ENCODE measurements at places on chromosomes 1 and 21. TPM values are rescaled to one million over a fixed set of nuclear protein-coding genes. Genes with fewer than 3 reads are reported as not detected.

The GJA8 gene
- total RNA-seq, result not detected

The LIPI gene
- total RNA-seq, result not detected

- H3K4me1 ChIP-seq, result peaks cover 4% of the 10 kb centered on the region
- H3K27me3 ChIP-seq, result peaks cover 12% of the 10 kb centered on the region
- no peaks in the 10 kb centered on the region for H3K36me3 ChIP-seq
- no peak overlapping the region for H3K4me3 ChIP-seq
Measured at GRCh38 chr1:33426916-33427315, 4.0 kb downstream of the PHC2 start.

- H3K4me1 ChIP-seq, result no peaks in the 10 kb centered on the region
- no peaks in the 10 kb centered on the region for H3K27me3 ChIP-seq
- no peak for DNase-seq
- no peak overlapping the region for H3K27ac ChIP-seq
- H3K36me3 ChIP-seq, result no peaks in the 10 kb centered on the region
Measured at GRCh38 chr1:193905288-193906085, 719.1 kb upstream of the B3GALT2 start.

- no peak overlapping the region for H3K27ac ChIP-seq
- DNase-seq, result no peak
- peaks cover 9% of the 10 kb centered on the region for H3K27me3 ChIP-seq
- no peaks in the 10 kb centered on the region for H3K36me3 ChIP-seq
- H3K4me3 ChIP-seq, result no peak overlapping the region
- no peaks in the 10 kb centered on the region for H3K4me1 ChIP-seq
Measured at GRCh38 chr1:201226859-201227488, 36.4 kb downstream of the IGFN1 start.

- H3K36me3 ChIP-seq, result no peaks in the 10 kb centered on the region
- H3K4me3 ChIP-seq, result peak within 1 kb of the TSS; percentile 86
- peaks cover 20% of the 10 kb centered on the region for H3K4me1 ChIP-seq
- H3K27ac ChIP-seq, result peak within 1 kb of the TSS; percentile 33
- H3K27me3 ChIP-seq, result peaks cover 79% of the 10 kb centered on the region
- DNase-seq, result peak; percentile 68
Measured at GRCh38 chr1:94541246-94542087, at the start of gene F3. Gene F3 (minus strand): TSS chr1:94541759. CDS start chr1:94541636, 123 bp downstream.

DNA sequence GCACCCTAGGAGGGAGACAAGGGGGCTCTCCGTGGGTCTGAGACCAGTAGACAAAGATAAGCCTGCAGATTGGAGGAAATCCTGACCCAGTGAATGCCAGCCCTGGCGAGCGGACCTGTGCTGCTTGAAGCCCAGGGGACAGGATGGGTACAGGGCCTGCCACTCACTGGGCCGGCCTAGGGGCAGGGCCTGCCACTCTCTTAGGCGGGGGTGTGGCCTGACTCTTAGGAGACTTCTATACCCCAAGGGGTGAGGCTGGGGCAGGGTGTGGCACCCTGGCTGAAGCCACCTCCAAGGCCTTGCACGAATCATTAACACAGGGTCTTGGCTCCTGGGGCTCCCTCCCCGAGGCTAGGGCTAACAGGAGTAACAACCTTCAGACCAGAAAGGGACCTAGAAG is 30.7 kb downstream of the TRIM62 start:
- no peak for DNase-seq
- H3K36me3 ChIP-seq, result peaks cover 7% of the 10 kb centered on the region
- H3K4me3 ChIP-seq, result no peak overlapping the region
- no peaks in the 10 kb centered on the region for H3K27me3 ChIP-seq

Data from activated T-helper 1 cell treated with anti-CD3 and anti-CD28 coated beads, Interleukin-12 subunit alpha, Interleukin-12 subunit beta, Interleukin-2, Interleukin-4 antibody, amounts not matched to agents 30 ng/mL and 10 ng/mL and 1 ng/mL, durations not matched to agents 14 hours and 24 hours and 36 hours (primary cell).